ENCODE measurements at places on chromosomes 1 and 21. TPM values are rescaled to one million over a fixed set of nuclear protein-coding genes. Genes with fewer than 3 reads are reported as not detected.

The COL8A2 gene
- total RNA-seq: 16.2 TPM

The NUP210L gene
- 2.1 TPM for total RNA-seq

The SEMA6C gene
- total RNA-seq: 6.7 TPM

The UBL4B gene
- not detected for total RNA-seq

The LDLRAD1 gene
- total RNA-seq: 0.41 TPM

The TNFAIP8L2 gene
- 10.3 TPM for total RNA-seq

The SPAG17 gene
- 0.12 TPM for total RNA-seq

The ZNF695 gene
- not detected for total RNA-seq

DNA sequence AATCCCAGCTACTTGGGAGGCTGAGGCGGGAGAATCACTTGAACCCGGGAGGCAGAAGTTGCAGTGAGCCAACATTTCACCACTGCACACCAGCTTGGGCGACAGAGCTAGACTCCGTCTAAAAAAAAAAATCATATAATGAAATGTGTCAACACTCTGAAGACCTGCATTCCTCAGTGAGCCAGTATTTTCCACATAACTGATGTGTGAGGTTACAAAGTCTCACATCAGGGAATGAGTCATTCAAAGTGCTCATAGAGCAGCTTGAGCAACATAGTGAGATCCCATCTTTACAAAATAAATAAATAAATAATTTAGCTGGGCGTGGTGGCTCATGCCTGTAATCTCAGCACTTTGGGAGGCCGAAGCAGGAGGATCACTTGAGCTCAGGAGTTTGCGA lies 65.5 kb downstream of the CASZ1 start:
- no peak overlapping the region for H3K4me3 ChIP-seq
- no peak for DNase-seq
- H3K27ac ChIP-seq: no peak overlapping the region

Data from upper lobe of right lung (tissue), 1 donor.